Heart right ventricle (tissue), 16 donors: ENCODE measurements at places on chromosomes 11 and 22.

- no peaks in the 10 kb centered on the region for H3K27me3 ChIP-seq
- H3K36me3 ChIP-seq: no peaks in the 10 kb centered on the region
- no peak overlapping the region for H3K4me3 ChIP-seq
- peak; percentile 69 for DNase-seq
These were observed 32.6 kb downstream of the SHANK3 start for GRCh38 chr22:50705219-50705691.

GRCh38 chr11:30322191-30322590 is 713 bp upstream of the ARL14EP start:
- no peak for DNase-seq
- H3K27me3 ChIP-seq: no peaks in the 10 kb centered on the region
- H3K4me1 ChIP-seq: peaks cover 42% of the 10 kb centered on the region
- peak overlapping the region; percentile 83 for H3K4me3 ChIP-seq
- H3K27ac ChIP-seq: no peak overlapping the region

- no peaks in the 10 kb centered on the region for H3K36me3 ChIP-seq
- H3K27ac ChIP-seq: no peak overlapping the region
- DNase-seq: no peak
- H3K27me3 ChIP-seq: no peaks in the 10 kb centered on the region
- H3K4me1 ChIP-seq: peaks cover 16% of the 10 kb centered on the region
- no peak overlapping the region for H3K4me3 ChIP-seq
These were observed 368.3 kb downstream of the SOX6 start for GRCh38 chr11:15988016-15988550.

- peak overlapping the region; percentile 1 for H3K27ac ChIP-seq
- DNase-seq: no peak
- no peaks in the 10 kb centered on the region for H3K27me3 ChIP-seq
- no peak overlapping the region for H3K4me3 ChIP-seq
- peaks cover 87% of the 10 kb centered on the region for H3K4me1 ChIP-seq
These were observed 54.8 kb downstream of the DENND5A start for GRCh38 chr11:9210224-9210921.

DNA sequence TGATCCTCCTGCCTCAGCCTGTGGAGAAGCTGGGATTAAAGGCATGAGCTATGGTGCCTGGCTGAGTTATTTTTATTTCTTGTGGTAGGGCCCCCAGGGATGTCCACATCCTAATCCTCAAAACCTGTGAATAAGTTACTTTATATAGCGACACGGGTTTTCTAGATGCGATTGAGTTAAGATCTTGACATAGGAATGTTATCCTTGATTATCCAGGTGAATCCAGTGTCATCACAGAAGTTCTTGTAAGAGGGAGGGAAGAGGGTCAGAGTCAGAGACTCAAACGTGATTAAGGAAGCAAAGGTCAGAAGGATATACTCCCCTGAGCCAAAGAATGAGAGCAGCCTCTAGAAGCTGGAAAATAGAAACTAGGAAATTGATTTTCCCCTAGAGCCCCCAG is 117.8 kb downstream of the INSC start:
- no peaks in the 10 kb centered on the region for H3K27me3 ChIP-seq
- H3K4me1 ChIP-seq: no peaks in the 10 kb centered on the region
- no peak overlapping the region for H3K4me3 ChIP-seq
- H3K36me3 ChIP-seq: no peaks in the 10 kb centered on the region

GRCh38 chr11:22479971-22480720 is 142.0 kb downstream of the SLC17A6 start:
- no peak overlapping the region for H3K27ac ChIP-seq
- H3K27me3 ChIP-seq: no peaks in the 10 kb centered on the region
- no peaks in the 10 kb centered on the region for H3K36me3 ChIP-seq
- no peaks in the 10 kb centered on the region for H3K4me1 ChIP-seq

DNA sequence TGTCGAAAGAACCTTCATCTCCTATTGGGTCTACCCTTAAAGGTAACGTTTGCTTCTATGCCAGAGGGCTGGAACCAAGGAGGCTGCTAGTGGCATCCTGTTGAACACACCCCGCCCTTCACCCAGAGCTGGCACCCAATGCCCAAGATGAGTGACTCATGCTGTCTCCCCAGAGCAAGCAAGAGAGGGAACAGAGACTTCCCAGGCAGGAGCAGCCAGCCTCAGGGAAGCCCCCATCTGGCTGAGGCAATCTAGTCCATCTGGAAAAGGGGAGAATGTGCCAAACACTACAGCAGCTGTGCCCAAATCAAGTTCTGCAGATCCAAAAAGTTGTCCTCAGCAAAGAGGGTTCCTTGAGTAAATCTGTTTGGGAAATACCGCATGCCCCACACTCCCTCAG is 91.9 kb upstream of the TP53I11 start:
- no peak for DNase-seq
- no peak overlapping the region for H3K4me3 ChIP-seq
- H3K4me1 ChIP-seq: peaks cover 31% of the 10 kb centered on the region
